ENCODE measurements at places on chromosomes 12 and 14. TPM values are rescaled to one million over a fixed set of nuclear protein-coding genes. Genes with fewer than 3 reads are reported as not detected.

The AP4S1 gene
- 3.7 TPM for total RNA-seq

The PLCZ1 gene
- not detected for total RNA-seq

The CCER1 gene
- total RNA-seq: not detected

The CLEC1B gene
- total RNA-seq: not detected

All from activated CD4-positive, alpha-beta memory T cell treated with anti-CD3 and anti-CD28 coated beads, Interleukin-2, amount 10 ng/mL, durations not matched to agents 7 days and 5 days (primary cell).